Uterine smooth muscle cell (primary cell): ENCODE measurements at places on chromosomes 3 and 15. TPM values are rescaled to one million over a fixed set of nuclear protein-coding genes. Genes with fewer than 3 reads are reported as not detected.

The PARP15 gene
- total RNA-seq, result under 0.01 and 0.11 TPM in 2 replicates

The ISL2 gene
- 0.12 and 0.55 TPM in 2 replicates for total RNA-seq

The RAD54L2 gene
- total RNA-seq, result 14.9 and 17.5 TPM in 2 replicates

The UPK1B gene
- total RNA-seq, result not detected in 2 replicates

The LYZL4 gene
- not detected in 2 replicates for total RNA-seq

The SLC27A2 gene
- 0.22 and 0.50 TPM in 2 replicates for total RNA-seq

The NDN gene
- total RNA-seq, result 39.5 and 59.1 TPM in 2 replicates

The RBPMS2 gene
- total RNA-seq, result under 0.01 TPM in 2 replicates

The COMMD2 gene
- 26.8 and 28.4 TPM in 2 replicates for total RNA-seq

The OPA1 gene
- total RNA-seq, result 75.4 and 91.6 TPM in 2 replicates

The COL6A5 gene
- under 0.01 TPM in 1 of 2 replicates, not detected in the other for total RNA-seq

The SIDT1 gene
- total RNA-seq, result not detected in 2 replicates

The THPO gene
- total RNA-seq, result 0.25 and 0.66 TPM in 2 replicates

The PAK6 gene
- total RNA-seq, result under 0.01 TPM in 2 replicates

The ZSCAN29 gene
- 20.7 and 29.4 TPM in 2 replicates for total RNA-seq

The GABRG3 gene
- not detected in 2 replicates for total RNA-seq

The ARPIN gene
- 12.2 and 13.5 TPM in 2 replicates for total RNA-seq

The INSYN1 gene
- total RNA-seq, result 0.11 and 0.50 TPM in 2 replicates

The CEMIP gene
- total RNA-seq, result 5.0 and 14.6 TPM in 2 replicates

The GRAMD2A gene
- 0.33 and 0.50 TPM in 2 replicates for total RNA-seq

The KCNH8 gene
- under 0.01 TPM in 2 replicates for total RNA-seq

The CLPX gene
- total RNA-seq, result 45.1 and 53.0 TPM in 2 replicates

The XCR1 gene
- total RNA-seq, result under 0.01 TPM in 1 of 2 replicates, not detected in the other

The GATM gene
- 0.25 and 0.44 TPM in 2 replicates for total RNA-seq

The TRPM1 gene
- not detected in 2 replicates for total RNA-seq

The PKM gene
- total RNA-seq, result 1,950 and 2,315 TPM in 2 replicates

The ECT2 gene
- 33.6 and 96.7 TPM in 2 replicates for total RNA-seq

The NRG4 gene
- not detected in 2 replicates for total RNA-seq

The AADAC gene
- 0.12 TPM in 1 of 2 replicates, not detected in the other for total RNA-seq

The FRMD5 gene
- 11.1 and 12.4 TPM in 2 replicates for total RNA-seq

The NMNAT3 gene
- total RNA-seq, result 0.33 and 2.4 TPM in 2 replicates

The SLC6A1 gene
- total RNA-seq, result not detected in 2 replicates

The PLSCR5 gene
- total RNA-seq, result not detected in 2 replicates

The GOLGA6L4 gene
- 1.2 TPM in 2 replicates for total RNA-seq

The AMT gene
- total RNA-seq, result 0.50 and 0.66 TPM in 2 replicates

The NOX5 gene
- 0.22 and 0.25 TPM in 2 replicates for total RNA-seq

The IRAK2 gene
- total RNA-seq, result 4.9 and 6.2 TPM in 2 replicates

The GCNT3 gene
- 0.11 and 0.37 TPM in 2 replicates for total RNA-seq

The CAND2 gene
- total RNA-seq, result 6.4 and 6.6 TPM in 2 replicates

The CELF6 gene
- 0.11 and 0.37 TPM in 2 replicates for total RNA-seq

The NEIL1 gene
- total RNA-seq, result 2.7 and 6.1 TPM in 2 replicates

The HDGFL3 gene
- 71.6 and 99.3 TPM in 2 replicates for total RNA-seq

The C3orf80 gene
- 1.7 and 4.9 TPM in 2 replicates for total RNA-seq

The ARL6 gene
- total RNA-seq, result 9.0 and 13.2 TPM in 2 replicates

The ROBO2 gene
- 0.37 and 0.55 TPM in 2 replicates for total RNA-seq

The BTD gene
- 13.1 and 22.5 TPM in 2 replicates for total RNA-seq

The ARMC8 gene
- 48.2 and 57.9 TPM in 2 replicates for total RNA-seq

The EPHA6 gene
- total RNA-seq, result 0.22 TPM in 1 of 2 replicates, not detected in the other

The DNASE1L3 gene
- not detected in 2 replicates for total RNA-seq

The P2RY1 gene
- 0.75 and 1.1 TPM in 2 replicates for total RNA-seq

The SPSB4 gene
- not detected in 2 replicates for total RNA-seq

The TMEM108 gene
- total RNA-seq, result under 0.01 and 0.12 TPM in 2 replicates

The CLDN11 gene
- total RNA-seq, result 264 and 356 TPM in 2 replicates
